ENCODE measurements at places on chromosomes 6 and 20.
A peak's percentile ranks its signal among the peaks of the same experiment; 100 is the strongest.

GRCh38 chr20:51702556-51702955, 65.6 kb downstream of the ATP9A start:
- DNase-seq, result no peak

- DNase-seq, result peak; percentile 37
Measured at GRCh38 chr6:44034391-44034861, 92.8 kb downstream of the MRPL14 start.

DNA sequence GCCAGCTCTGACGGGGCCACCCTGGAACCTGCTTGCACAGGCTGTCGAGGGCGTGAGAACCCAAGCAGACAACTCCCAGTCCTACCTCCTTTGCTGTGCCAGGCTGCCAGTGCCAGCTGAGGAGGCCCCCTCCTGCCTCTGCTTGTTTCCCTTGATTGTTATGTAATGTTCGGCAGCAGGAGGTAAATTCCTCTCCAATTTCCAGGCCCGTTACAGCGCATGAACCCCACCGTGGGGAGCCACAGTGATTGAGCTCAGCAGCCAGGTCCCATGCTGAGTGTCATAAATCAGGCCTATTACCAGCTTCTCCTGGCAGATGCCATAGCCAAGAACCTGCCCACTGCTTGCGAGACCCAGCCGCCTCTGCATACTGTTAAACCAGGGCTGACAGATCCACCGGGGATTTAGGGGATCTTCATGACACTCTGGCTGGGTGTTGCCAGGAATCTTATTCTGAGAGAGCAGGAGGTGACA, 320.5 kb downstream of the DHX35 start:
- DNase-seq, result no peak

DNA sequence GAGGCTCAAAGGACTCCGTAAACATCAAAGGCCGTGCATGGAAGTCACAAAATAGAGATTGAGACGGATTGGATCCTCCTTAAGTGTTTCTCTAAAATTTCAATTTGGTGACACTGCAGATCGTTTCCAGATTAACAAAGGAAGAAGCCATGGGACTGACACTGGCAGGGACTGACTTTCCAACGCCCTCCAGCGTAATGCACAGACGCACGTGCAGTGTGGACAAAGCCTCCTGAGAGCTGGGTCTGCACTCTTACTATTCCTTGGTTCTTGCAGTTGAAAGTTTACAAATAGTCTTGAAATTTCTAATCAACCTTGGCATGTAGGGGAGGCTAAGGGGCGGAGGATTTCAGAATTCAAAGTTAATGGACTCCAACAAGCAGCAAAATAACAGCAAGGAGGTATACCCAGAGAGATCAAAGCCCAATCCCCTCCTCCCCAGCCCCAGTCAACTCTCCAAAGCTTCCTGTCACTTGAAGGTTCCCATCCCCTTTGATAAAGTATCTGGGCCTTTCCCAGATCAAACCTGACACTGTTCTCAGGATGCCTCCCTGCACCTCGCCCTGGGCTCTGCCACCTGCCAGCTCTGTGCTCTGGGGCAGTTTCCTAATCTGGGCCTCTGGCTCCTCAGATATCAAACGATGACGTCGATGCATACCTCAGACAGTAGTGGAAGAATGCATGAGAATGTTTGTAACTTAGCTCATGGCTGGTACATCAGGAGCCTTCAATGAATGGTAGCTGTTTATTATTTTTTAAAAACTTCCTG, 106.5 kb upstream of the TRAF3IP2 start:
- peak; percentile 75 for DNase-seq

GRCh38 chr6:111615916-111616612, 10.4 kb upstream of the TRAF3IP2 start:
- no peak for DNase-seq

DNA sequence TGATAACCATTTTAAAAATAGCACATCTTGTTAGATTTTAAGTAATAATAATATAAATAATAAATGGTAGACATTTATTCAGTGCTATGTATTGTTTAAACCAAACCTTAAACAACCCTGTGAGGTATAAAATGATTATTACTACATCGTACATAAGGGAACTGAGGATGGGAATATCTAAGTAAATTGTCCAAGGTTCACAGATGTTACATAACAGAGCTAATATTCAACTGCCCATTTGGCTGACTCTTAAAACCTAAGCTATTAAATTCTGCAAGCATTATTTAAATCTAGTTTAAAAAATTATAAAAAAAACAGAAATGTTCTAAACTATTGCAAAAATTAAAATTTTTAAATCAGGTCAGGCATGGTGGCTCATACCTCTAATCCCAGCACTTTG, 175.1 kb downstream of the COL19A1 start:
- DNase-seq, result no peak

DNA sequence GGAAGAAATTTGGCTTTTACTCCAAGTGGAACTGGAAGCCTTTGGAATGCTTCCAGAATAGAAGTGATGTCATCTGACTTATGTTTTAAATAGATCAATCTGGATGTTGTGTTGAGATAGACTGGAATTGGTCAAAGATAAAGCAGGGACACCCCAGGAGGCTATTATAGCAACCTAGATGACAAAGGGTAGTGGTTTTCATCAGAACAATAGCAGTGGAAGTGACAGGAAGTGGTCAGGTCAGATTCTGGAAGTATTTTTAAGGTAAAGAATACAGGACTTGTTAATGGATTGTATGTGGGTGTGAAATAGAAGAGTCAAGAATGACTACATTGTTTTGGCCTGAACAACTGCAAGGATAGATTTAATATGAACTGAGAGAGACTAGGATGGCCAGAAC, 191.4 kb downstream of the ADGRB3 start:
- no peak for DNase-seq

GRCh38 chr6:109093732-109094415, 772 bp downstream of the SESN1 start:
- DNase-seq, result no peak

- DNase-seq, result peak; percentile 31
Measured at GRCh38 chr6:143232849-143233248, 172.2 kb downstream of the AIG1 start.

DNA sequence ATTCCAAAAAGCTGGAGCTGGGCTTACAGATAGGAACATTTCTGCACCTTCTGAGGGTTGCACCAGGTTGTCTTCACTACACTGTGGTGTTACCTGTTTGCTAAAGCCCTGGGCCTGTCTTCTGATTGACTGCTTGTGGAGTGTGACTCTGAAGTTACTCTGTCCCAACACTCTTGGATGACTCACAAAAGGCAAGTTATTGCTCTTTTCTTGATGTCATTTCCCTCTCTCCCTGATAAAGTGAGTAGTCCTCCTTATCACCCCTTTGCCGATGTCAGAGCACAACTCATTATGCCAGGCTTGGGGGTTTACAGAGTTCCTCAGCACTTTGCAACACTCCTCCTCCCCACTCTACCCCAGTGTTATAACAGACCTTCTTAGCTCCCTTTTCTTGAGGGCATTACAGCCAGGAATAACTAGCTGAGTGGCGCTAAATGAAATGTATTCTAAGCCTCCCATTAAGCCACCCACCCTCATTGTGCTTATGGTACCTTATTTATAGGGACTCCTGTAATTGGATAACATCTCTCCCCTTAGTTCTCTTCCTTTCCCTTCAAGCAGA, 36.1 kb upstream of the NKX2-4 start:
- DNase-seq, result peak; percentile 14

DNA sequence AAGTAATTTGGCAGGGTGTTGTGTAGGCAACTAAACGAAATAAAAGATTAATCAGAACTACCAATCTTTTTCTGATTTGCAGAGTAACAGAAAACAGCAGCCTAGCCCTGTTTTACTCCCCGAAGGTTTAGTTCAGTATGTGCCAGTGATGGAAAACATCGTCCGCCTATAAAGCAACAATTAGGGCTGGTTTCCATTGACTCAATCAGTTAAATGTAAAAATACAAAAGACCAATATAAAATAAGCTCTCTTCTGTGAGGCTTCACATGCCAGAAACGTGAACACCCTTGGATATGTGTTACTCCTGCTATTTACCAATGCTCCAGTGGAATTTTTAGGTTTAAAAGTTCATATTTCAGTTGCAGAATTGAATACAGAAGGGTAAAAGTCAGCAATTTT, 210.5 kb upstream of the RSPO3 start:
- DNase-seq, result no peak

DNA sequence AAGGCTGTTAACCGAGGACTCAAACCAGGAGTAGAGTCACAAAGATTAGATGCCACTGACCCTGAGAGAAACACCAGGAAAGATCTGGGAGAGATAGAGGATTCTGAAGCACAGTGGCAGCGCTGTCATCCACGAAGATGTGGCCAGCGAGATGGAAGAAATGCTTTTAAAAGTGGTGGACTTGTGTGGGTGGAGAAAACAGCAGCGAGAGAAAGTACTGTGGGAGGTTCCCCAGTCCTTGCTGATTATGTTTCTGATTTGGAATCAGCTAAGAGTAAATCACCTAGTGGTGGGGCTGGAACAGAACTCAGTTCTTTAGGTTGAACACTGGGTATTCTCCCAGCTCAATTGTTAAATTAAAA, 435 bp upstream of the ZNF322 start:
- DNase-seq, result peak; percentile 25

- DNase-seq, result peak; percentile 41
Measured at GRCh38 chr20:4726710-4727397, 5.1 kb downstream of the PRND start.

DNA sequence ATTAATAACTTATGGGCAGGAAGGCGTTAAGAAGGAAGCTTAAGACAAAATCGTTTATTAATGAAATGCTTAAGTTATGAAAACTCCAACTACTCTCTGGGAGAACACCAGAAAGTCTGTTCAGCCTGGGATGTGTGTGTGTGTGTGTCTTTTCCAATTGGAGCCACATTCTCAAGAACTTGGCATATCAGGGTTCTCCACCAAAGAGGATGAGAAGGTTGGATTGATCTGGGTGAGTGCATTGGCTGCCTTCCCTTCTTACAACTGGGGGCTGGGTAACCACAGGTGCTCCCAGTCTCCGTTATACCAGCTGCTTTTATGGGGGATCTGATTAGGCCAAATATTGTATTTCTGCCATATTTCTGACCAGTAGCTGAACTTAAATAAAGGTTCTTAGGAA, 102.1 kb downstream of the MAN1A1 start:
- no peak for DNase-seq

DNA sequence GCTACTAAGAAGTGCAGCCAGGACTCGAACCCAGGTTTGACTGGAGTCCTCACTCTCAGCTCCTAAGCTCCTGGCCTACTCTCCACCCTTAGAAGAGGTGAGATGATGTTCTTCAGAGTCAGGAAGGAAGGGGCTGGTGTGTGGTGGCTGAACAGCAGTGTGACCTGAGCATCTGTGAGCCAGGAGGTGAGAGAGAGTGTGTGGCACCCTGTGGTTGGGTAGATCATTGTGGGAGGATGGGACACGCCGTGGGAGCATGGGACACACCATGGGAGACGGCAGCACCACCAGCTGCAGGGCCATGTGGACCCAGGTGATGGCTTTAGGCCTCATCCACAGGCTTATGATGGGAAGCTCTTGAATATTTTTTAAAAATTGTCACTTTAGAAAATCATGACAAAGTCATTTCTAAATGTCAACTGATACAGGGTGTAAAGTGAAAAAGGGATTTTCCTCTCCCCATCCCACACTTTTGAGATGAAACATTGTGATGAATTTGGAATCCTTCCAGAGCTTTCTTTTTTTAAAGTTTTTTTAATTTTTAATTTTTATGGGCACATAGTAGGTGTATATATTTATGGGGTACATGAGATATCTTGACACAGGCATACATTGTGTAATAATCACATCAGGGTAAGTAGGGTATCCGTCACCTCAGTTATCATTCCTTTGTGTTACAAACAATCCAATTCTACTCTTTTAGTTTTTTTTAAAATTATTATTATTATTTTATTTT, 31.6 kb downstream of the SRC start:
- DNase-seq, result no peak

DNA sequence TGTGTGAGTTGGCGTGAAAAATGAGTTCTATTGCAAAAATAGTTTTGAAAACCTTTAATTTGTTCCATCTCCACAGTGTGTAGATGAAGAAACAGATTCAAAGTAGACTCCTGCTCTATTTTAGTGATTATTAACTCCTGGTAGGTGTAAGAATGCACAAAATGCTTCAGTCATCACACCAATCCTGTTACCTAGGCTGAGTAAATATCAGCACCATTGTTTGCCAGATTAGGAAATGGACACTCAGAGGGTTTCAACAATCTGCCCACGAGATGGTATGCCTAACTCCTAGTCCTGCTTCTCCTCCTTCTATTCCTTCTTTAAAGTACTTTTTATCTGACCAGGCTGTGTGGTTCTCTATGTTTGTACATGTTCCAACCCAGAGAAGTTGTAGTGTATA, 108.9 kb upstream of the AHI1 start:
- no peak for DNase-seq

GRCh38 chr6:115667478-115668026, 393.1 kb downstream of the FRK start:
- no peak for DNase-seq

DNA sequence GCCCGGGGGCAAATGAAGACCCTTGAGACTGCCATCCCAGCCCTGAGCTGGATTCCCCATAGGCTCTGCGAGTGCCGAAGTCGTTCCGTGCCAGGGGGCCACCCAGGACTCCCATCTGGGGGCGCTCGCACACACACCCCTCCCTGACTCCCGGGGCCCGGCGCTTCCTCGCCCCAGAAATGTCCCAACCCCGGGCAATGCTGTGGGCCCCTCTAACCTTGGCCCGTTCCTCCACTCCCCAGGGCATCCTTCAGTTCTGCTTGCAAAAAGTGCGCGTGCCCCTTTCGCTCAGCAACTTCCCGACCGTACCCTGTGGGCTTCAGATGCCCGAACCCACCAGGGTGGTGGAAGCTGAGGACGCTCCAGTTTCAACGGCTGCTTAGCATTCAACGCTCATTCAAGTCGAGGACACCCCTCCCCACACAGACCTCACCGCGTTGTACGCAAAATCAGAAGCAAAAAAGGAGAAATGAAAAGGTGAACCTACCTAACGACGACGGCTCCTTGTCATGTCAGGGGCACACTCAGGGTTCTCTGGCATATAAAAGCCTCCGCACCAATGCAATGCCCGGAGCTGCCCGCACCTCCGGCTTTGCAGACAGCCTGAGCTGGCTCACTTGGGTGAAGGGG, 25.3 kb downstream of the RIPOR2 start:
- DNase-seq, result peak; percentile 11

GRCh38 chr6:27809067-27809938, 102.9 kb downstream of the OR2B2 start:
- DNase-seq, result no peak

DNA sequence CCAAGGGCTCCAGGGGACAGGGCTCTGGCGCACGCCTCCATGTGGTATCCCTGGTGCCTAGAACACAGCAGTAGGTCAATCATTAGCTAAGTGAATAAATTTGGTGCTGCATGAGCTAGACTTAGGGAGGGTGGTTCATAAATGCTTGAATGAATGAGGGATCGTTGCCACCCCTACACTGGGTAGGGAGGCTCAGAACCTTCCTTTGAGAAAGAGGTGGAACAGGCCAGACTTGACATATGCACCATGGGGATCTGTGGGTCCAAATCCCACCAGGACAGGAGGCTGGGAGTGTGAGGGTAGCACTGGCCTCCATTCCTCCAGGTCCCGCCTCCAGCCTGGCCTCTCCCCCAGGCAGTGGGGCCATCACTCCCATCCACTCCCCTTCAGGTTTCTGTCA, 13.8 kb downstream of the TEAD3 start:
- no peak for DNase-seq

- peak; percentile 91 for DNase-seq
Measured at GRCh38 chr6:25017932-25018567, 82.3 kb upstream of the RIPOR2 start.

- no peak for DNase-seq
Measured at GRCh38 chr6:95917034-95917433, 98.7 kb upstream of the FUT9 start.

GRCh38 chr20:2708665-2709064, 16.1 kb downstream of the EBF4 start:
- DNase-seq, result no peak

- DNase-seq, result peak; percentile 99
Measured at GRCh38 chr6:160431226-160431625, 83.0 kb downstream of the SLC22A3 start.
